ENCODE measurements at places on chromosomes 11 and 22.

- peak; percentile 15 for DNase-seq
These were observed 46.1 kb upstream of the PRDM11 start for GRCh38 chr11:45100339-45100738.

GRCh38 chr11:46389450-46390330, 1.9 kb downstream of the CHRM4 start:
- no peak for DNase-seq

DNA sequence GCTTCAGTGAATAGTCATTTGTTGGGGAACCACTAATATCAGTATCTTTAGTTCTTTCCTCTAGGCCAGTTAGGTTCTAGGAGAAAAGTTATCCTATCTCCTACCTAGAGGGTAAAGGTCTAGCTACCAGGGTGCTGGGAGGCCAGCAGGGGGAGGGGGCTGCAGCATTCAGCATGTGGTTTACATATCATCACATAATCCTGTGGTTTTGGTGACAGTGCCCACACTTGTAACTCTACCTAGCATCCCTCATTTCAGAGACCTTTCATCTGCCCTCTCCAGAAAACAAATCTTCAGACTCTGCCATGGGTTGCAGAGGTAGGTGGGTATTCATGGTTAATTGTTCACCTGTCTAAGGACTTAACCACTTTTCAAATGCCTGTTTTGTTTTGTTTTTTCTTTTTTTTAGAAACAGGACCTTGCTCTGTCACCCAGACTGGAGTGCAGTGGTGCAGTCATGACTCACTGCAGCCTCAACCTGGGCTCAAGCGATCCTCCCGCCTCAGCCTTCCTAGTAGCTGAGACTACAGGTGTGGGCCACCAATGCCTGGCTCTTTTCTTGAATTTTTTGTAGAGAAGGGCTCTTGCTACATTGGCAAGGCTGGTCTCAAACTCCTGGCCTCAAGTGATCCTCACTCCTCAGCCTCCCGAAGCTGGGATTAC, 146.8 kb downstream of the ENTHD1 start:
- no peak for DNase-seq

GRCh38 chr11:102573851-102574250, 43.3 kb upstream of the MMP7 start:
- DNase-seq = peak; percentile 7

DNA sequence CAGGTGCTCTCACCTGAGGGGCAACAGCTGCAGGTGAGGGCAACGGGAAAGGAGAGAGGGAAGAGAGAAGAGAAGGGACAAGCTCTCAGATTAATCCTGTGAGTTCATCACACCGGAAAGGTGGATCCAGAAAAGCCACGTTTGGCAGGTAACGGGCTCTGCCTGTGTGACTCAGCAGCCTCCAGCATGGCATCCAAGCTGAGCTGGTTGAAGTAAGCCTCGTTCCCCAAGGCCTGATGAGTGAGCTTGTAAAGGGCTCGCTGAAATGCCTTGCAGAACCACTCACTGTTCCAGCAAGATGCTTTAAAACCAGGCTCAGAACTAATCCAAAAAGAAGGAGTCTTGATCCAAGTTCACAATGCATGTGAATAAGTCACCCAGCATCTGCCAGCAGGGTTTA, 206.9 kb upstream of the TMEM45B start:
- DNase-seq = no peak

- DNase-seq = no peak
These were observed 74.6 kb downstream of the ADM start for GRCh38 chr11:10379426-10379825.

- no peak for DNase-seq
These were observed 537.8 kb upstream of the CCDC179 start for GRCh38 chr11:23398052-23398451.
